Activated CD4-positive, alpha-beta T cell treated with anti-CD3 and anti-CD28 coated beads, Interleukin-2, amount 10 ng/mL, durations not matched to agents 24 days and 14 days (primary cell): ENCODE measurements at places on chromosomes 2 and 18.

DNA sequence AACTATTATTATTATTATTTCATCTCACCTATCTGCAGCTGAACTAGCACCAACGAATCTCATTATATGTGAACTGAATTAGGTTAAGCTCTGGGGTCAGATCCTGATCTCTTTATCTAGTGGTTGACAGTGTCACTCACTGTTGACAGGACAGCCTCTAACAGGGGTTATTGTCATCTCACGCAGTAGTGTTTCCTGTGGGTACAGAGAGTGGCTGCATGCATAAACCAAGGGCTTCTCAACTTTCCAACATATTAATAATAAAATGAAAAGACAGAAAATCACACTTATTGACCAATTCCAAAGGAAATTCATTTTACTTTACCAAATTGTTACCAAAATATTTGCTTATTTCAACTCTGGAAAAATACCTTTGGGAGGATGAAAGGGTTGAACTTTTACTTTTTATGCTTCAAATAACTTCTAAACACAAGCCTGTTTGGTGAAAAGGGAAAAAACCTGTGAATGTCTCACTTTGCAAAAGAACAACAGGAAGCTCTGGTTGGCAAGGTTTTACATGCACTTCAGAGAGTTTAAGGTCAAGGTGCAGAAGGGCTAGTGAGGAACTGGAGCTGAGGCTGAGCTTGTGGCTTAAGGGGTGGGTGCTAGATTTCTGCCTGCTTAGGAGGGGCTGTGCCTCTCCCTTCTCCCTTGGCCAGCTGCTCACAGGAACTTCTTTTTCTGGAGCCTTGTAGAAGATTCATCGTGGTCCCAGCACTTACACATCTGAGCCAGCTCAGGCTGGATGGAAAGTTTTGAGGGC lies 72.6 kb downstream of the CTAGE1 start:
- DNase-seq, result no peak

DNA sequence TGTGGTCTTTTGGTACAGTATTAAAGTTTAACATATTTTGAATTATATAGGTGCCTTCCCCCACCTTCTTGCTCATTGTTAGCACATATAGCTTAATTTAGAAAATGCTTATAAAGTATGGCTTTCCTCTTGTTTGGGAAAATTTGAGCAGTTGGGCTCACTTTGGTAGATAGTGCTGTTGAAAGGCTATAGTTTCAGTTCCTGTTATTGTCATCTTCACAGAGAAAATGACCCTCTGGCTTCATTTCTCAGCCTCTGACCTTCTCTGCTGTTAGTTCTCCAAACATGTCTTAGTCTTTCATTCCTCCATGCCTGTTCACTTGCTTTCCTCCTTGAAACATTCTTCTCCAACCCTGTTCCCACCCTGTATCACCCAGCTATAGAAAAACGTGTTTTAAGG lies 200.6 kb downstream of the WDR7 start:
- no peak for DNase-seq

- DNase-seq, result peak; percentile 93
Measured at GRCh38 chr2:27123302-27124150, at the start of gene ABHD1. ABHD1 (plus strand) TSS chr2:27123815; CDS start chr2:27123949, 134 bp downstream.

DNA sequence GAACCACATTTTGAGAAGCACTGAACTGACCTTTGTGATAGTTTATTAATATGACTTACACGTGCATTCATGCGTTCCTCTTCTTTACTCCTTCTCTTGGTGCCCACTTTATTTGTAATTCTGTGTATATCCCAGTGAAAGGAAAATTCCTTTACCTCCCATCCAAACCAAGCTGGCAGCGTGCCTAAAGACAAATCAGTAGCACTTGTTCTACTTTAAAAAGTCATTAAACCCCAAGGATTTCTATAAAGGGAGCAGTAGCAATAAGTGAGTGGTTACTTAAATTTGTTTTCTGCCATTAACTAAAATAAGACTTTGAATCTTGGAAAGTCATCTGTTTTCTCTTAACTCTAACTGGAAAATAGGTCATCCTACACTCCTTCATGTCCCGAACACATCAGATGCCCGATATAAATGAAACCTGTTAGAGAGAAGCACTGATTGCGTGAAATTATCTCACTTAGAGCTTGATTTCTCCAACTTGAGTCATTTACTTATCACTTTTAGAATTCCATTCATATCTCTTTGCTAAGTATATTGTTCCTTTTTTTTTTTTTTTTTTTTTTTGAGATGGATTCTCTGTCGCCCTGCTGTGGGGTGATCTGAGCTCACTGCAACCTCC lies 10.7 kb downstream of the PIK3C3 start:
- no peak for DNase-seq

- no peak for DNase-seq
Measured at GRCh38 chr18:49558356-49558755, 3.5 kb upstream of the LIPG start.

DNA sequence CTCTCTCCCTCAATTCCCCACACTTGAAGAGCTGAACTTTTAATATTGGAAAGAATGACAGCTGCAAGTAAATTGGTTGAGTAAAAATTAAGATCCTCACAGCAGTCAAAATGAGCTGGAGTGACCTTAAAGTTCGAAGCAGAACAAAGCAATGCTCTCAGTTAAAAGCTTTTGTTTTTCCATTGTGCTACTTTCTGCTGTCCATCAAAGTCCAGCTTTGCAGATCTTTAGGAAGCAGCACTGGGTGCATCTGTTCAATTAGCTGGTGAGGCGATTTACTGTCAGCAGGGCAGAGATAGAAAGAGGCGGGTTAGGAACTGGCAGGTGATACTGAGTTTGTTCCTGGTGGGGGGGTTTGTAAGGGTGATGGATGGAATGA lies 834.8 kb downstream of the CPS1 start:
- DNase-seq, result no peak

DNA sequence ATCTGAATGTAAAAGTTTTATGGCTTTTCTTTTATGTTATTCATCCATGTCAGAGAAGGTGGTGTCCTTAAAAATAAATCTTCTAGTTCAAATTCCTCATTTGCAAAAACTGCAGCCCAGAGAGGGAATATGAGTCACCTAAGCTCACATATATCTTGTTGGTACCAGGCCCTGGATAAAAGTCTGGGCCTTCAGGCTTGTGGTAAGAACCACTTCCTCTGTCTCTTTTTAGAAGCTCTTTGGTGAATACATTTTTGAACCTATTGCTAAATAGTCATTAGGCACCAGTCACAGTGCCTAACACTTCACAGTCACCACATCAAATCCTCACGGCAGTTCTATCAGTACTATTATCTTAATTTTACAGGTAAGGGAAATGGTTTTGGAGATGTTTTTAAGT lies 199.2 kb downstream of the KCNS3 start:
- DNase-seq, result no peak

GRCh38 chr2:8640498-8640897 lies 41.4 kb upstream of the ID2 start:
- no peak for DNase-seq

DNA sequence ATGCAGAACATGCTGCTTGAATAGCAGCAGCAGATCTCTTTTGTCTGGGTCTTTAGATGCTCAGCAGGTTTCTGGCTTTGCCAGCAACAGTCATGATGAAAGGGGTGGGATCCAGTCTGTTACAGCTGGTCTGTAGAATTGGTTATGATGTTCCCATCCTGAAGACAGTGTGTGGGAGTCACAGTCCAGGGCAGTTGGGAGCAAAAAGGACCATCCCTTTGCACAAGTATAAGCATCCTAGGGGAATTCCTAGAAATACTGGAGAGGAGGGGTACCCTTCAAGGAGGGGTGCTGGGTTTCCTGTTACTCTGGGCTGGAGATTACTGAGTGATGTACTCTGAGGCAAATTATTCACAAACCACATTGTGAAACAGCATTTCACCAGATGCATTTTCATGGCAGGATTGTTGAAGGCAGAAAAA lies 119.9 kb upstream of the RND3 start:
- DNase-seq, result no peak

GRCh38 chr2:237533668-237534161 lies 32.7 kb upstream of the PRLH start:
- no peak for DNase-seq

GRCh38 chr2:196130039-196130825 lies 41.1 kb downstream of the STK17B start:
- peak; percentile 69 for DNase-seq

DNA sequence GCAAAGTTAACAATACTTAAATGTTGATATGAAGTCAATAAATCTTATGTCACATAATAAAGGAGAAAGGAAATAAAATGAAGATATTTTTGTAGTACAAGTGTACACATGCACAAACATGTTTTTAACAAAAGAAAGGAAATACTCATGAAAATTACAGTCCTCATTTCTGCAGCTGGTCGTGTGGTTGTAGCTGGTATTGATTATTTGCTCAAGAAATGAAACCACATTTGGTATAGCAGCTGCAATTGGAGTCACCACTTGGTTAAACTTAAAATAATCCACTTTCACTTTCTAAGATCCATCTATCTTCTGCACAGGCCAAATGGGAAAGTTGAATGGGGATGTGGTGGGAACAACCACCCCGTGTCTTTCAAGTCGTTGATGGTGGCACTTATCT lies 580.5 kb upstream of the NRXN1 start:
- no peak for DNase-seq

DNA sequence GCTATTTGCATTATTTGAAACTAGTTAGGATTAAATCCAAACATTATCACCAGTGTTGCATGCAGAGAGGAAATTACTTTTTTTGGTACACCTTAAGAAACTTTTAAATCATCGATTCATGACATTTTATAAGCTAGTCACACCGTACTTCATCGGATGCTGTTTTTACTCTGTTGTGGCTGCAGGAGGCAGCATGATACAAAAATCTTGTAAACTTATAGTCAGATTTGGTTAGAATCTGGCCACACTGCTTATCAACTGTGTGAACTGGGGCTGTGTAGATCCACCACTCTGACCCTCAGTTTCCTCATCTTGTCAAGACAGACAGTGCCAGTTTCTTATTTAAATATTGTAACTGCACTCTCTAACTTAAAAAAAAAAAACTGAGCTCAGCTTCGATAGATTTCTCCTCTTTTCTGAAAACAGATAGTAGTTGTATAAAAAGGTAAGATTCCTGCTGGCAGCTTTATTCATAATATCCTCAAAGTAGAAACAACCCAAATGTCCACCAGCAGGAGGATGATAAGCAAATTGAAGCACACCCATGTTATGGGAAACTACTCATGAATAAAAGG lies 77.8 kb downstream of the RAPGEF4 start:
- no peak for DNase-seq

DNA sequence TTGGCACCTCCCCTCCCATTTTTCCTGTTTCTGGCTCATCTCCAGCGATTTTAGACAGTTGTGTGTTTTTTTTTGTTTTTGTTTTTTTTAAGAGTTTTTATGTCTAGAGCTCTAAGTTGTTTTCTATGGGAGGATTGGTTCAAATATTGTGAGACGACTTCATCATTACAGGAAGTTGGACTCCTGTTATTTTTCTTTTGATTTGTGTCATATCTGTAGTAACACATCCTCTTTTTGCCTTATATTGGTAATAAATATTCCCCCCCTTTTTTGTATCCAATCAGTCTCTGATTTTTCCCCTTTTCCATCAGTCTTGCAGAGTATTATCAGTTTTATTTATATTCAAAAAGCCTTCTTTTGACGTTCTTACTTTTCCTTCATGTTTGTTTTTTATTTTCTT lies 89.0 kb downstream of the KIAA1328 start:
- DNase-seq, result no peak

DNA sequence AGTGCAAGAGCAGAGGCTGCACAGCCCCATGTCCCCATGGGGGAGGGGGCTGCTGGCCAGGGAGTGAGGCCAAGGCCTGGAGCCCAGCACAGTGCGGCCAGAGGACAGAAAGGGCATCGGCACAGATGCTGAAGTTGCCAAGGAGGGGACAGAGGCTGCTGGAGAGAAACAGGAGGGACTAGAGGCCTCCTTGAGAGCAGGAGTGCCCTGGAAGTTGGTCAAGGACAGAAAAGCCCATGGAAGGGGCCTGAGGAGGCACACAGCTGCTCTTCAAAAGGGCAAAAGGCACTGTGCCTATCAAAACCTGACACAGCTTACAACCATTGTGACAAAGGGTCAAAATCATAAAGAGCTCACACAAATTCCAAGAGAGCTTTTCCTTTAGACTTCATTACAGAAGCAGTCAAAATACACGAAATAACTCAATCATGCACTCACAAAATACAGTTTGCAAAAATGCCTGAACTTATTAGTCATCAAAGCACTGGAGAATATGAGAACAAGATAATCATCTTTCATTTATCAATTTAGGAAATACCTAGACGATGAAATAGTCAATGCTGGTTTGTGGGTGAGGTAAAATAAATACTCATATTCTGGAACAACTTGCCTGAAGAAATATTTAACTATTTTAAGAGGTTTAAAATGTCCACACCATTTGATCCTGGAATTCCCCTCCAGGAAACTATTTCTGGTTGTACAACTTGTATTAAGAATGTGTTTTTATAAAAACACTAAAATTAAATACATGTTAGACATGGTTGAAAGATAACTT lies 79.6 kb downstream of the USP40 start:
- DNase-seq, result no peak

DNA sequence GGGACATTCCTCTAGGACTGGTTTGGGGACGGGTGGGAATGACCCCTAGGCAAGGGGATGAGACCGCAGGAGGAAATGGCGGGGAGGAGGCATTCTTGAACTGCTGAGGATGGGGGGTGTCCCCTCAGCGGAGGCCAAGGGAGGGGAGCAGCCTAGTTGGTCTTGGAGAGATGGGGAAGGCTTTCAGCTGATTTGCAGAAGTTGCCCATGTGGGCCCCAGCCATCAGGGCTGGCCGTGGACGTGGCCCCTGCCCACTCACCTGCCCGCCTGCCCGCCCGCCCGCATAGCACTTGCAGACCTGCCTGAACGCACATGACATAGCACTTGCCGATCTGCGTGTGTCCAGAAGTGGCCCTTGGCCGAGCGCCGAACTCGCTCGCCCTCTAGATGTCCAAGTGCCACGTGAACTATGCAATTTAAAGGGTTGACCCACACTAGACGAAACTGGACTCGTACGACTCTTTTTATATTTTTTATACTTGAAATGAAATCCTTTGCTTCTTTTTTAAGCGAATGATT lies 4.9 kb downstream of the INHBB start:
- no peak for DNase-seq

GRCh38 chr18:51426996-51427395 lies 229.5 kb upstream of the MEX3C start:
- no peak for DNase-seq

DNA sequence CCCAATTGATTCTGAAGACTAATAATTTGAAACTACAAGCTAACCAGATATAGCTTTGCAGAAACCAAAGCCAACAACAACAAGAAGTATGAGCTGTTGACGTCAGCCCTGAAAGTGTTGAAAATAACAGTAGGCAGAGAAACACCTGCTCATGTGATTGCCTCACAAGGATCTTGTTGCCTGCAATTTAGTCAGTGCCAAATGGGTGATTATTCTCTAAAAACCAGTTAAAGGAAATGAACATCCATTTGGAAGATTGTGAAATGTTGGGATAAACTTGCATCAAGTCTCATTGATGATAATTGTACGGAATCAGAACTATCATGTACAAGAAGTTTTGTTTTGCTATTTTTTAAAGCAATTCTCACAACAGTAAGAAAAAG lies 2.8 kb downstream of the CYTIP start:
- DNase-seq, result peak; percentile 86

DNA sequence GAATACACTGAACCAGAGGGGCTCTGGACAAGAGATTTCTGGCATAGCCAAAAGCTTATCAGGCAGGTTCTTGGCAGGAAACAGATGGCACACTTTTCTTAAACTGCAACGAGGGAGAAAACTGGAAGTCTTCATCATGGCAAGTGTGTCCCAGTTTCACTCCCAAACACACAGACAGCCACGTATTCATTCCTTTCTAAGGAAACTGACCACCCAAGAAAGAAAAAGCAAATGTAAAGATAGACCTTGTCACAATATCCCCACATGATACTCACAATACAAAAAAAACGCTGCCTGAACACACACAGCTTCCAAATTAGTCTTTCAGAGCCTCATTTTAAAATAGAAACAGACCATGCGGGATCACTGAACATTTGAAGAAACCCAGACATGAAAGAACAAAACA lies 40.6 kb upstream of the RTTN start:
- no peak for DNase-seq
